NCI-H1930 (cell line): ENCODE measurements at places on chromosomes 7 and 10.

GRCh38 chr10:114045136-114046086 is 1.7 kb downstream of the ADRB1 start:
- no peak for DNase-seq

- no peak for DNase-seq
Observed at GRCh38 chr10:2980116-2980515, 87.2 kb upstream of the PFKP start.

GRCh38 chr10:96831200-96831866 is 765 bp upstream of the LCOR start:
- no peak for DNase-seq

DNA sequence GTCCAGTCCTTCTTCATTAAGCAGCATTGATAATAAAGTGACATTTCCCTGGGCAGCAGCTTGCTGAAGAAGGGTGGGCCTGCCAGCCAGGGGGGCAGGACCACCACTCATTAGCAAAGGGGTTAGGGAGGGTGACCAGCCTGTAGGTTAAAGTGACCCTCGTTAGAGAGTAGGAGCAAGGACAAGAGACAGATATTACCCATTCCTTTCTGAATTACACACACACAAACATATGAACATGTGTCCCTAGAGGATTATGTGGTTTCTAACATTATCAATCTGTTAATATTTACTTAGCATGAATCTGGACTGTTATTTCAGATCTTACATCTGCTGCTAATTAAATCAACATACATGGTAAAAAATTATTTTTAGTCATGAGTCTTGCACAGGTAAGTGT is 88.9 kb downstream of the CTTNBP2 start:
- no peak for DNase-seq

DNA sequence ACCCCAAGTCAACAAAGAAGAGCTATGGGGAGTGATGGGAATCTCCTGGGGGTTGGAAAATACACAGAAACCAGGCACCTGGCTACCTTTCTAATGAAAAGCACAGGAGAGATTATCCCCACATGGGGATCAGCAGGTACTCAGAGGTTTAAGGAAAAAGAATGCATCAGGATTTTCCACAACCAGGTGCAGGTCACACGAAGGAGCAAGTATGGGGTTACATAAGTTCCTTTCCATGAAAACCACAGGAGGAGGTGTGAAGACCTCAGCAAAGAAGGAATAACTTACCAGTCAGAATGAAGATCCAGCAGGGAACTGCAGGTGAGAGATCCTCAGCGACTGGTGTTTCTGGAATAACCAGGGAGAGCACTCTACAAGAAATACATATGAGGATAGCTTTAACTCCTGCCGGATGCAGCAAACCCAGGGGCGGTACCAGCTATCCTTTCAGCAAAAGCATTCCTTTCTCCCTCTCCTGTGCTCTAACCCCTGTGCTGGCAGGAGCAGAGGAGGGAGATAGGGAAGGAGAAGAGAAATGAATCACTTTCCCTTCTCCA is 116.7 kb upstream of the TMEM106B start:
- no peak for DNase-seq

- no peak for DNase-seq
Observed at GRCh38 chr7:129970816-129971215, 18.1 kb upstream of the UBE2H start.

DNA sequence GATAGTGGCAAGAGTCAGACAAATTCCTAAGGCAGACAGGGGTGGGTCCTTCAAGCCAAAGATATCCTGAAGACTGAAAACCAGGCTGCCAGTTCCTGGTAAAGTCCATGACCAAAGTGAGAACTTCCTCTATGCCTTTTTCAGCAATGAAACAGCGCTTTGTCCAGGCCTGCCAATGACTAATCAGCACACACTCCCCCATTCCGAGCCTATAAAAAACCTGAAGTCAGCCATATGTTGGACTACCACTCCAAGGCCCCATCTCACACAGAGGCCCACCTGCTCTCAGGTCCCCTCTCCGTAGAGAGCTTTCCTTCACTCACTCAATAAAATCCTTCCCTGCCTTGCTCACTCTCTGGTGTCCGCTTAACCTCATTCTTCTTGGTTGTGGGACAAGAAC is 402.2 kb downstream of the ANKRD7 start:
- DNase-seq = no peak

DNA sequence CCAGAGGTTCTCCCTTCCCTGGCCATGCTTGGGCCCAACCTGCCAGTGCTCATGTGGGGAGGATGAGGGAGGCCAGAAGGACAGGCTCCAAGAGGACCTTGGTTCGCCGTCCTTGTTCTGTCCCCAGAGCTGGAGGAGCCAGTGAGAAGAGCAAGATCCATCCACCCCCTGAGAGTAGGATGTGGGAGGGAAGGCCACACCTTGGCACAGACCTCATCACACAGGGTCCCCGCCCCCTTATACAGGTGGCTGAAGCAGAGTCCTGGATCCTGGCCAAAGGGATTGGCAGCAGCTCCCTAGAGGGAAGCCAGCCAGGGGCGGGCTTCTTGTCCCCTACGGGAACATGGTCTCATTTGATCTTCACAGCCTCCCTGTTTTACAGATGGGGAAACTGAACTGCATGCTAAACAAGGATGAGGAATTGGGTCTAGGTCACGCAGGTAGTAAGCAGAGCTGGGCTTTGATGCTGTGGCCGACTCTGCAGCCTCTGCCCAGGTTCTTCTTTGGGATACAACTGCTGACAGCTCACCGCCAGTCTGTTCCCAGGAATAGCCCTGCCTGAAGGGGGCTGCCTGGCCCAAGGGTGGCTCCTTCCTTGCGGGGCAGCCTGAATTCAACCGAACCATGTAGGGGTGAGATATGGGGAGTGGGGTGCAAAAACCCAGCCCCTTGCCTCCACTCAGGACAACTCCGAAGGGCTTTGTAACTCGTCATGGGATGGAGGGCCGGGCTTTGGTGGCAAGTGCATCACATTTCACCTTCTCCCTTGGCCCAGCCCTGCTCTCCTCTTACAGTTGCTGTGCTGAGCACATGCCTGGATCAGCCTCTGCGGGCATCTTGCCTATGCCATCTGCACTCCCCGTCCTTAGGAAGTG is 62.2 kb upstream of the KDM7A start:
- no peak for DNase-seq

DNA sequence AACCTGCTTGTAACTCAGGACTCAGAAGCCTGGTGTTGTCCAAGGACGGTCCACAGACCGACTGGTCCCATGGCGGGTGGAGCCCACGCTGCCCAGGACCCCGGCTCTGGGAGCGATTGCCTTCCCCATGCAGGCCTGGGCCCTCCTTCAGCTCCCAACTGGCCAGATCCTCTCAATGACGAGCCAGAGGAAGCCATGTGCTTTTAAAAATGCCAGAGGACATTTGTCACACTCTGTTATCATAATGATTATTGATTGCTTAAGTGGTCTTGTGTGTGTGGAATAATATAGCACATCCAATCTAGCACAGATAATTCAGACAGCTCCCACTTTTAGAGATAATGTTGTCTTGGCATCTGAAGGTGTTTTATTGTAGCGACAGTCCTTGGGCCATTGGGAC is 22.6 kb upstream of the OGDHL start:
- no peak for DNase-seq

DNA sequence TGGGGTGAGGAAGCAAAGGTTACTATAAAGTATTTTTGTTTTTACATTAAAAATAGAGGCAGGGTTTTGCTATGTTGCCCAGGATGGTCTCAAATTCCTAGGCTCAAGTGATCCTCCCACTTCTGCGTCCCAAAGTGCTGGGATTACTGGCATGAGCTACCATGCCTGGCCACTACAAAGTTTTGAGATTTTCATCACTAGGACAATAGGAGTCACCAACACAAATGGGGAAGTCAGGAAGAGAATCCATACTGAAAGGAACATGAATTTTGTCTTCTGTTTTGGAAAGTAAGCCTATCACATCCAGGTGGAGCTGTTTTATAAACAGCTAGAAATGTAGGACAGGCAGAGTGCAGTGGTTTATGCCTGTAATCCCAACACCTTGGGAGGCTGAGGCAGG is 20.0 kb upstream of the CAPZA2 start:
- DNase-seq = no peak

- DNase-seq = no peak
Observed at GRCh38 chr7:14449291-14449690, 453.3 kb downstream of the DGKB start.

DNA sequence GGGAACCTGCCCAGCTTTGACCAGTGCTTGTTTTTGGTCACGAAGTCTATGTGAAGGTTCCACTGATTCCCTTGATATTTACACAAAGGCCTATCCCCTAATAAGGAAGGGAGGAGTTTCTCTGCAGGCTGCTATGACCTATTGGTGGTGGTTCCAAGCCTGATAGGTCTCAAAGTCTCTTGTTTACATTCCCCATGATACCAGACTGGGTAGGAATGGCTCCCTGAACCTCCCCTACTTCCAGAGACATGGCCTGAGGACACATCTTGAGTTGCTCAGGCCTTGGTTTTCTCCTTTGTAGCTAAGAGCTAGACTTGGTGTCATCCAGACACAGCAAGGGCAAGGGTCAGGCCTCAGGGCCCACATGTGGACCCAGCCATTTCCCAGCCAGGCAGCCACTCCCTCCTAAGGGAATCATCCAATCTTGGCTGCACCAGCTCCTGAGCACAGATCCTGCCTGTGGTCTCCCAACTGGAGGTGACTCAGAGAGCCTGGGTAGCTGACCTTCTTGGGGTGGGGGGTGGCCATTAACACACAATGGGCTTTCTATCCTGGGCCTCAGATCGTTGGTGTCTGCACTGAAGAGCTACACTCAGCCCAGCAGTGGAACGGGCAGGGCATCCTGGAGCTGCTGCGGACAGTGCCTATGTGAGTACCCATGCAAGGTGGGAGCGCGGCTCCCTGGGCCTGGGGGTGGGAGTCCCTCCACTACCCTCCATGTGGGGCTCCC is 51.0 kb upstream of the TRIM8 start:
- DNase-seq = no peak

DNA sequence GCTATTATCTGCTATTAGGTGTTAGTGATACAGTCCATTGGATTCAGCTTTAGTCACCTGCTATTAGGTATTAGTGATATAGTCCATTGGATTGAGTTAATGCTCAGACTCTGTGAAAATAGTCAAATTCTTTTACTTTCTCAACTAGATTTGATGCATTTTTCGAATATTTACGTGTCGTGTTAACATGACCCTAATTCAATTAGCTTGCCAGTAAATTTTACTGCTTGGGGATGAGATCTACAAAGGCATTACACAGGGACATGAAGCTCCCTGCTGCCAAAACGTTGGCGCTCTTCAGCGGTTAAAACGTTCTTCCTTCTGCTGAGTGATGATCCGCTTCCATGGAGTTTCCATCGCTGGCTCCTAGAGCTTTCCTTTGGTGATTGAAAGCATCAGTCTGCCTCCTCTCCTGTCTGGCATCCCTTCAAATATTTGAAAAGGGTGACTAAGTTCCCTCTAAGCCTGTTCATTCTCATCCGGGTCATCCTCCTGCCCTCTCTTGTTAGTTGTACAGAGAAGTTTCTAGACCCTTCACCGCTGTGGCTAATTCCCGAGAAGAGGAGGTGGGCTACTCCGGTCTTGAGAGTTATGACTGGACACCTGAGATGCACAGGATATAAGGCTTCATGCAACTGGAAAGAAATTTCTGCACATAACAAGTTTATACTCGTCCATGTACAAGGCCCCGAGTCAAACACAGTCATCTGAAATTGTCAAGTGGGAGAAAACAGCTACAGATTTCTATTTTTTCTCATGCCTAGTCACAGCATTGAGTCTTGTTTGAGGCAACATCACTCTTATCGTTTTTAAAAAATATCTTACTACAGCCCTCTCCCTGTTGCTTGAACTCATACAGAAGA is 254.0 kb downstream of the KLF6 start:
- DNase-seq = no peak

GRCh38 chr10:60735244-60735643 is 43.0 kb upstream of the CDK1 start:
- no peak for DNase-seq

- DNase-seq = no peak
Observed at GRCh38 chr7:778271-778967, 51.3 kb upstream of the PRKAR1B start.

DNA sequence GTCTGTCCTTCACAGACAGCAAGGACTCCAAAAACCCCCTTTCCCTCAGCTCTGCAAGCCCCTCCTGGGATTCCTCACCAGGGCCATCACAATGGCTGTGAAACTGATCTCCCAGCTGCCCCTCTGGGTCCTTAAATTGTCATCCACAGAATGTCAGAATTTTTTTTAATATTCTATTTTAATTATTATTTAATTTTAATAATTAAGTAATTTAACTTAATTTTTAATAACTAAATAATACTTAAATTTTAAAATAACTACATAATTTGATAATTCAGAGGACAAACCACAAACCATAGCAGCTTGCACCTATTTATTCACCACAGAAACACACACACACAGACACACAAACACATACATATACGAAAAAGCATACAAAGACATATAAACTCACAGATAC is 565.8 kb upstream of the COBL start:
- DNase-seq = no peak

DNA sequence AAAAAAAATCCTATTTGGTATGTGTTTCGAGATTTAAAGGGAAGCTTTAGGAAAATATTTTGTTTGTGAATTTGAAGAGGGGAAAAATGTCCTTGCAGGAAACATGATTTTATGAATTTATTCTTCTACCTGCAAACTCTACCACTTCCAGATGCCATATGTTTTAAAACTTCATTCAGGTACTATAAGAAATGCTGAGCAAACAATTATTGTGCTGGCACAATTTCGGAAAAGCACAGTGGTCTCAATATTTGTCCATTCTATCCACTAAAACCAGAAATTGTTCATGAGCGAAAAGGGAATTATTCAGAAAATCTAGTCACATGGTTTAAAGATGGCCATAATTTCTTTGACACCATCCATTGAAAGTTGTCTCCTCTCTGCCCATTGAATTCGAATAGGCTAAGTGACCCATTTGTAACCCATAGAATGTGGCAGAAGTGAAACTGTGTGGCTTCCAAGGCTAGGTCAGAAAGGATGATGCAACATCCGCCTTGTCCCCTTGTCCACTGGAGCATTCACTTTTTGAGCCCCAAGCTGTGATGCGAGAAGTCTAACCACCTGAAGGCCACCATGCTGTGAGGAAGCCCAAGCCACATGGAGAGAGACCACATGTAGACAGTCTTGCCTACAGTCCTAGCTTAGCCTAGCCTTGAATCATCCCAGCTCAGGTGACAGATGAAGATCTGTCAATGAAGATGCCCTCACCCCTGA is 189.8 kb upstream of the PRKCQ start:
- DNase-seq = no peak

DNA sequence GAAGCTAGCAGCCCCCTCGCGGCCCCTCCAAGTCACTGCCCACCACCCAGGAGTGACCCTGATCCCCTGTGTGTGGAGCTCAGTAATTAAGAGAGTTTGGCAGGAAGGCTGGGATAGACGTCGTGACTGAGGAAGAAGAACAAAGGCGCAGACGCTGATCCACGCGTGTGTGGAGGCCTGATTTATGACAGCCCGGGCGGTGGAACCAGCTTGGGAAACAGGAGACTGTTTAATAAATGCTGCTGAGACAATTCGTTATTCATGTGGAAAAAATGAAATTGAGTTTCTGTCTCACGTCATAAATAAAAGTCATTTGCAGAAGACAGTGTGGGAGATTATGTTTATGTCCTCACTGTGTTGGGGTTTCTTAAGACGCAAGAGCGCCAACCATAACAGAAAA is 130.8 kb downstream of the ELFN1 start:
- no peak for DNase-seq
